ENCODE measurements at places on chromosomes 6 and 20.

- no peak for DNase-seq
Observed at GRCh38 chr6:137119196-137120104, 54.0 kb downstream of the IL22RA2 start.

- DNase-seq: no peak
Observed at GRCh38 chr6:70351461-70351860, 48.6 kb upstream of the COL9A1 start.

- DNase-seq: no peak
Observed at GRCh38 chr20:38833154-38833856, 27.8 kb downstream of the PPP1R16B start.

DNA sequence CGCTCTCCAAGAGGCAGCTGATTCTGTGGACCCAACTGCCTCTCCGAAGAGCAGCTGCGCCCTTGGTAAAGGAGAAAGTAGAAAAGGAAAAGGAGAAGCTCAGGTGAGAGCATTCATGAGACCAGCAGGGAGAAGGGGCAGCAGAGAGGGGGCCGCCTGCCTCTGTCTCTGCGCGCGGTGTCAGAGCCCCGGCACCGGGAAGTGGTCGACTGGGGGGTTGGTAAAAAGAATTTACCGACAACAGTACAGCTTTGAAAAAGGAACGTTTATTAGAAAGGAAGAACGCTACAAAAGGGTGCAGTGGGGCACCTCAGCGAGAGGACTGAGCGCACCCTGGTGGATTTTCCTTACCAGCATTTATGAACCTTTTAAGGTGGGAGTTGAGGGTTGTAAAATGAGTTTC lies 61.9 kb downstream of the GPR6 start:
- peak; percentile 31 for DNase-seq

GRCh38 chr6:164763788-164764187 lies 545.6 kb downstream of the C6orf118 start:
- peak; percentile 32 for DNase-seq

DNA sequence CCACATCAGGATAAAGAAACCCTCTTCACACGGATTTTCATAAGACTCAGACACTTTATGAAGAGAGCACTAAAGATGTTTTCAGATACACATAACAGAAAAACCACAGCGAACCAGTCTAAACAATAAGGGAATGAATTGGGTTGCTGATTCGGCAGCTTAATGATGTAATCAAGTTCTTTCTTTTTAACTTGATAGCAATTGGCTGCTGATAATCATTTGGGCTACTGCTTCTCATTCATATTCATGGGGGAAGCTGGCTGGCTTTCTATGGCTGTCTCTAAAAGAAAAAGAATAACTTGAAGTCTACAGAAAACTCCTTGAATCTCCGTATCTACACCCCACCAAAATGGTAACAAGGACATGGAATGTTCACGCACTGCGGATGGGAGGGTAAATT lies 20.0 kb upstream of the TMEM181 start:
- no peak for DNase-seq

GRCh38 chr6:39402239-39402751 lies 79.8 kb upstream of the KCNK16 start:
- DNase-seq: no peak

GRCh38 chr20:36606158-36607066 lies 833 bp downstream of the RAB5IF start:
- peak; percentile 41 for DNase-seq

GRCh38 chr6:154371281-154371680 lies 14.7 kb upstream of the IPCEF1 start:
- DNase-seq: no peak

DNA sequence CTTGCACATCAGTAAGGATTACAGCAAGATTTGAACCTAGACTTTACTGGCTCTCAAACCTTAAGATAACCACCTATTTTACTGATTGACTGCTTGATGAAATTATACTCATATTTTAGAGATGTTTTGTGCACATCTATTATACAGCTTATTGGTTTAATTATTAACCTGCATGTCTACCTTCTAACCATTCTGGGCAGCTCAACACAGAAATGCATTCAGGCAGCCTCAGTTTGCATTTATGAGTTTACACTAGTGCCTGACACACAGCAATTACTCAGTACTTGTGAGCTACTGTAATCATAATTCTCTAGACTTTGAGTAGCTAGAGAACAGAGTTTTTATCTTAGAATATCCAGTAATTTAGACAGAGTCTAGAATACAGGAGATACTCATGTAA lies 273.9 kb upstream of the THEMIS start:
- peak; percentile 13 for DNase-seq

DNA sequence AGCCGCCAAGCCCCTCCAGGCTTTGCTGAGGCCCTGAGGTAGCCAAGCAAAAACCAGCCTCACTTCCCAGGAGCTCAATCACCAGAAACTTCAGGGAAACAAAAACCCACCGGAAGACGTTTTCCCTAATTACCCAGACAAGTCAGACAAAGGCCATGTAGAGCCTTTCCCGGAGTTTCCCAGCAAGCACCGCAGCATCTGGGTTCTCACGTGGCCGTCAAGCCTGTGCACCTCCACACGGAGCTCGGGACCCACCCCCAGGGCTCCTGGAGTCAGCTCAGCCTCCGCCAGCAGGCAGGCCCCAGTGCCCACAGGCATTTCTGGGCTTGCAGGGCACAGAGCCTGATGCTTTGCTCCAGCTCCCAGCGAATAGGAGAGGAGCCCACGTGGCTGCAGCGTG lies 10.1 kb upstream of the MRGBP start:
- no peak for DNase-seq

- no peak for DNase-seq
Observed at GRCh38 chr6:142409794-142410193, 108.0 kb downstream of the ADGRG6 start.

GRCh38 chr6:51570168-51570921 lies 517.1 kb downstream of the PKHD1 start:
- DNase-seq: peak; percentile 41

DNA sequence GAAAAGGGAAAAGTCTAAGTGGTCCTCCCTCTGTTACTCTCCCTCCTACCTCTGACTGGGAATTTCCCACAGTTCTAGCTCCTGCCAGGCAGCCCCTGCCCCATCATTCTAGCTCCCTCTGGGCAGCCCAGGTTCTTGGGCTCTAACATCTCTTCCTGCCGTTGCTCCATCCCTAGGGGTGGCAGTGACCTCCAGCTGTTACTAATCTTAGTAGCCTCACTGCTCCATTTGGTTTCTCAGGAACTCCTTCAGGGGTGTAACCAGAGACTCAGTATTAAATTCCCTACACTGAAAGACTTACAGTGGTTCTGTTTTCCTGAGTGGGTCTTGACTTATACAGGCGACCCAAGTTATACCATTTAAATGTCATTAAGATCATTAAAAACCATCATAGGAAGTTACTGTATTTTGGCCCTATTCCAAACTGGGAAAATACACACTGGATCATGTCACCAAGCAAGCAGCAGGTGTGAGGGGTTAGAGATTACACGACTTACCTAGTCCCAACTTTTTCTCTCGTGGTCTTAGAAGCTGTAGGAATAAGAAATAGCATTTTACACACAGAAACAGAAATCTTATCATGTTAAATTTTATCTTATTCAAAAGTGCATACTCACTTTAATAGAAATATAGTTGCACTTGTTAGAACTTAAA lies 10.1 kb downstream of the DPM1 start:
- no peak for DNase-seq

DNA sequence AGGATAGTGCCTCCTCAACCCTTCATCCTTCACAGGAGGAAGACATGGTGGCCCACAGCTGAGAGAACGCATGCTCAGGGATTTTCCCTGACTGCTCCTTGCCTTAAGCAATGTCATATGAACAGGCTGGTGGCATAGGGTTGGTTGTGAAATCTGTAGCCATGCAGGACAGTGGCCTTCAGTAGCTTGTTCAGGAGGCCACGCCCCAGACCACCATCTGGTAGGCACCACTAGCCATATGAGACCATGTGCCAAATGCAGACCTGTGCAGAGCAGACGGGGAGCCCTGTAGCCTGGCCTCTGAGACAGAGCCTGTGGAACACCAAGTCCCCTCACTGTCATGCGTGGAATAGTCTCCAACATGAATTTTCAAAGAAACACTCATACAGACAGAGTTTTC lies 76.5 kb downstream of the ADTRP start:
- no peak for DNase-seq

- DNase-seq: peak; percentile 99
Observed at GRCh38 chr6:10451828-10452509, 37.1 kb upstream of the TFAP2A start.

DNA sequence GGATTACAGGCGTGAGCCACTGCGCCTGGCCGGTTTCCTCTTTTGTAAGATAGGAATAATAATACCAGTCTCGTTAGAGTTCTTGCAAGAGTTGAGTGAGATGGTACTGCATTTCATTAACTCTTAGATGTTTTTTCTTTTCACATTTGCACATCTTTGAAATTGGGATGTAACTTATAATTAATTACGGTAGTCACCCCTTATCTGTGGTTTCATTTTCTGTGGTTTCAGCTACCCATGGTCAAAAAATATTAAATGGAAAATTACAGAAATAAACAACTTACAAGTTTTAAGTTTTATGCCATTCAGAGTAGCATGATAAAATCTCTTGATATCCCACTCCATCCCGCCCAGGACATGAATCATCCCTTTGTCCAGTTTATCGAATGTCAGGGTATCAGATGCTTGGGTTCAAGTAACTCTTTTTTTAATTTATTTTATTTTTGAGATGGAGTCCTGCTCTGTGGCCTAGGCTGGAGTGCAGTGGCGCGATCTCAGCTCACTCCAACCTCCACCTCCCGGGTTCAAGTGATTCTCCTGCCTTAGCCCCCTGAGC lies 15.4 kb downstream of the PTK7 start:
- no peak for DNase-seq

DNA sequence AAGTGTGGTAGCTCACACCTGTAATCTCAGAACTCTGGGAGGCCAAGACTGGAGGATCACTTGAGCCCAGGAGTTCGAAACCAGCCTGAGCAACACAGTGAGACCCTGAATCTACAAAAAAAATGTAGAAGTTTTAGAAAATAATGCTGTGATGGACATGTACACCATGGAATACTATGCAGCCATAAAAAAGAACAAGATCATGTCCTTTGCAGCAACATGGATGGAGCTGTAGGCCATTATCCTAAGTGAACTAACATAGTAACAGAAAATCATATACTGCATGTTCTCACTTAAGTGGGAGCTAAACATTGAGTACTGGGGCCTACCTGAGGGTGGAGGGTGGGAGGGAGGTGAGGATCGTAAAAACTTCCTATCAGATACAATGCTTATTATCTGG lies 110.8 kb downstream of the PRND start:
- no peak for DNase-seq

GRCh38 chr6:134446218-134446848 lies 128.4 kb upstream of the SGK1 start:
- DNase-seq: peak; percentile 67

GRCh38 chr6:147285087-147285855 lies 81.1 kb downstream of the STXBP5 start:
- DNase-seq: peak; percentile 64

- no peak for DNase-seq
Observed at GRCh38 chr20:34037767-34038166, 44.1 kb downstream of the RALY start.

- DNase-seq: no peak
Observed at GRCh38 chr6:37433657-37434271, 743 bp downstream of the CMTR1 start.

DNA sequence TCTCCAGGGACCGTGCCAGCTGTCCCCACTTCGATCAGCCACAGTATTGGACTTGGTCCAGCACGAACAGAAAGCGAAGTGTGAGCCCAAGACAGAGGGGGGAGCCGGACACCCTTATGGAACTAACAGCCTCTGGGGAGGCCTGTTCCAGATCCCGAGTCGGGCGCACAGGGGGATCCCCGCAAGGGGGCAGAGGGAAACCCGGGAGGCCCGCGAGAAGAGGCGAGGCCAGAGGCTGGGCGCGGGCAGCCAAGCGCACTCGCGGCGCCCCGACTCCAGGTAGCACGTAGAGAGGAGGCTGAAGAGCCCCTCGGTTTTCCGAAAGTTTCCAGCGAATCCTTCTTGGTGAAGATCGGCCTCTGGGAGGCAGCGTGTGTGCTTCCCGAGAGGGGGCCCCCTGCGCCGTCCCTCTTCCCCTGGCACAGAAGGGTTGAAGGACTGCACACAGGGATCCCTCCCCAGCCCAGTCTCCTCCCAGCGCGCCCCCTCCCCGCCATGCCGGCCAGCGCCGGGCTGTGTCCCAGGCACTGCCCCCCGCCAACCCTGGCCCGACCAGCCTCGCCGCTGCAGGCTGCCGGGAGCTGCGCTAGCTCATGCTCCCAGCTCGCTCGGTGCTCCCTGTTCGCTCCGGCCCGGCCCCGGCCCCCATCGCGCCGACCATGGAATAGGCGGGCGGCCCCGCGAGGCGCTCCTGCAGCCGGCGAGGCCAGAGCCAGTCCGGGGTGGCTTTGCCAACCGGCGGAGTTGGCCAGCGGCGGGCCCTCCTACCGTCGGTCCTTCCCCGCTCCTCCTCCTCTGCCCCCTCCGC lies 577 bp upstream of the SLC24A3 start:
- DNase-seq: no peak

DNA sequence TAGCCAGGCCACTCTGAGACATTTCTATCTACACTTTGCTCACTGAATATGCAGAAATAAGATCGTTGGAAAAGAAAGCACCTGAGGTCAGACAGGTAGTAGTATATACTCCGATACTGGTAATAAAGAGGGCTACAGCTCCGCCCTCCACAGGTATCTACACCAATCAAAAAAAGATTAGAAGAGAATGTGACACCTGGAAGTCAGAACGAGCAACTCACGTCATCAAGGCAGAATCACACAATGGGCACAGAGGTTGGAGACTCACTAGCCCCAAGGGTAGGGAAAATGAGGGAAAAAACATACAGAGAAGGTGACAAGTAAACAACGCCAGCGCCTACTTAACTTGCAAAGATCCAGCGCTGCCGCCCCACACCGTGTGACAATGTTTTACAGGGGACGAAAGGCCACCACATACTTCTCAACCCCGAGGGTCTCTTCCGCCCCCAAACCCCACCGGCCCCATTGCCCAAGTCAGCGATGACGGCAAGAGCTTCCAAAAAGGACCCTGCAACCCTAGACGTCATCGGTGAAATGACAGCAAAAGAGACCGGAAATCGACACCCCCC lies 653 bp downstream of the LMBRD1 start:
- peak; percentile 90 for DNase-seq

DNA sequence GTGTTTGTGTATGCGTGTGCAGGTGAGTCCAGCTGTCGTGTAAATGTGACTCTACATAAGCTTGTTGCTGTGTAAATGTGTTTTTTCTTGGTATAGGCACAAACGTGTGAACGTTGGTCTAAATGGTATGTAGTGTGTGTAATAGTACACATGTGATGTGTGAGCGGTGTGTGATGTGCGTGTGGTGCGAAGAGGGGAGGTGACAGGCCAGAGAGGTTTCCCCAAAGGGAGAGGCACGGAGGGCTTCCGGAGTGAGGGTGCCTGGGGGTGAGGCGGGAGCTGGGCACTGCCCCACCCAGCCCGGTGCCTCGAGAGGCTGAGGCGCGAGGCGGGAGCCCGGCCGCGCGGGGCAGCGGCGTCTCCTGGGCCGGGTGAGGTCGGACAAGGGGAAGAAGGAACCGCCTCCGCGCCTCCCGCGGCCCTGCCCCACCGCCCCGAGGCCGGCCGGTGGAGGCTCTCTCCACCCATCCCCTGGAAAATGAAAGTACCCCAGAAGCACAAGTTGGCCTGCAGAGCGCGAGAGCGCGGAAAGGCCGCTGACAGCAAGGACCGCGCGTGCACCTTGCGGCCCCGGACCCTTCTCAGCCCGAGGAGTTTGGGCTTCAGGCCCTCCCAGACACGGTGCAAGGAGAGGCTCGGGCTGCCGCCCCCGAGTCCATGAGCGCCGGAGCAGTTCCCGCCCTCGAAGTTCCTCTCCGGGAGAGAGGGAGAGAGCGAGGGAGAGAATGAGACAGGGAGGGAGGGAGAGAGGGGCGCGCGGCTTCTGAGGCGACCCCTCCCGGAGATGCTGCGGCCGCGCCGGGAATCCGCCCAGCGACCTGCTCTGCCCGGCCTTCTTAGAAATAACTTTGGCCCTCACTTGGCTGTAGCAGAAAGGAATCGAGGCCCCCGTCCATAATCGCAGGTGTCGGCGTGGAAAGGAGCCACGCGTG lies 43.2 kb upstream of the OSTM1 start:
- DNase-seq: no peak
